ENCODE measurements at places on chromosomes 5 and 9.
A peak's percentile ranks its signal among the peaks of the same experiment; 100 is the strongest.

- DNase-seq = no peak
These were observed 791.4 kb downstream of the CDH18 start for GRCh38 chr5:19196631-19197030.

DNA sequence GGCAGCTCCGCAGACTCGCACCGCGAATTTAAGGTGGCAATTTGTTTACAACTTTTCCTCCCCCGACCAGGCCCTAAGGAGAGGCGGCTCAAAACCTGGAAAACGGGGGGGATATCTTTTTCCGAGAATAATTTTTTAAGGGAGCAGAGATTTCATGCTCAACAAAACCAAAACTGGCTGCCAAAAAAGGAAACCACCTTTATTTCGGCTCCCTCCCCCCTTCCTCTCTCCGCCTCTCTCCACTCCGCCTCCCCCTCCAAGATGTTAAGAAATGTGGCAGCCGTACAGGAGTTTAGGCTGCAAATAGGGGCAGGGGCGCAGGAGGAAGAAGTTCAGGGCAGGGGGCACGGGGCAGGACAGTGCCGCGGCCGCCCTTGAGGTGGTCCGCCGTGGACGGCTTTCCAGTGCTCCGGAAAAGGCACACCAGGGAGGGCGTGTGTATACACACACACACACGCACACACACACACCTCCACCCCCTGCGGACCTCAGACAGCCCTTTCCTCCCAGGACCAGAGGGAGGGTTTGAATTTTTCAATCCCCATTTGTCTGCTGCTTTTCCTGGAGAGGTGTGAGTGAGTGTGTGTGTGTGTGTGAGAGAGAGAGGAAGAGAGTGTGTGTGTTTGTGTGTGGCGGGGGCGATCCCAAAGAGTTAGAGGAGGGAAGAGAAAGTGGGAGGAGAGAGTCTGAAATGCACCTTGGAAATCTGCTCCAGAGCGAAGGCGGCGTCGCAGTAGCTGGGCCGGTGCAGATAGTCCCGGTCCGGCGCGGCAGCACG is 9.1 kb downstream of the PTCH1 start:
- peak; percentile 80 for DNase-seq

GRCh38 chr9:19922476-19923118 is 133.8 kb upstream of the SLC24A2 start:
- DNase-seq = peak; percentile 75

- DNase-seq = no peak
These were observed 11.8 kb upstream of the SLC9A3 start for GRCh38 chr5:535846-536698.

- DNase-seq = no peak
These were observed 12.6 kb upstream of the IL12B start for GRCh38 chr5:159342840-159343239.

GRCh38 chr5:76425928-76426804 is 23.1 kb downstream of the IQGAP2 start:
- peak; percentile 2 for DNase-seq

DNA sequence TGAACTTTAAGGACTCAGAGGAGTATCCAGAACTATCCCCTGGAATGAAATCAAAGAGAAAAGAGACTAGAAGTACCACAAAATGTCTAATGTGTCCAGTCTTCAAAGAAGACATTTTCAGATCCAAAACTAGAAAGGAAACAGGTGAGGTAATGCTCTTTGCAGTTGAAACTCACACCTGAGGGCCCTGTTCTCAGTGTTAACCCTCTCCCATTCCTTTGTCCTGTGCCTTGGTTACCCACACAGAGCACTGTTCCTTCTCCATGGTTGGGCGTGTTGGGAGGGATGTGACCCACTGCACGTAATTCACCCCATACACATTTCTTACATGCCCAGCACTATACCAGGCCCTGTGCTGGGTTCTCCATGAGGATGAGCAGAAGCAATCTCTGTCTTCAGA is 21.3 kb downstream of the MSANTD3 start:
- DNase-seq = no peak

GRCh38 chr5:84706678-84707641 is 322.3 kb upstream of the EDIL3 start:
- DNase-seq = no peak

- peak; percentile 35 for DNase-seq
These were observed 11.2 kb downstream of the RICTOR start for GRCh38 chr5:39063037-39063436.

Data from fibroblast of skin of abdomen (primary cell).